ENCODE measurements at places on chromosomes 13 and 19.

DNA sequence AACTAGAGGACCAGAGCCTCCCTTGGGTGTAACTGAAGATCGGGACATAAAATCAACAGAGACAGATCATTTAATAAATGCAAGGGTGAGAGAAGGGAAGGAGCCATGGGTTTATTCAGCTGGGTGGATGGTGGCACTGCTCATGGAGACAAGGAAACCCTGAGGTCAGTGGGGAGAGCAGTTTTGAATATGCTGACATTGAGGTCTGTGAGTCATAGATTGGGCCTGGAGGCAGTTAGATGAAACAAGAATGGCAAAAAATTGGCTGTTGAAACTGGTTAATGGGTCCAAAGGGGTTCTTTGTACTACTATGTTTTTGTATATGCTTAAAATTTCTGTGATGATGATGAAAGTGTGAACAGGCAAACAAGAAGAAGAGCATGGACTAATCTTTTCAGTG lies 5.1 kb upstream of the GTF3A start:
- no peak for DNase-seq

DNA sequence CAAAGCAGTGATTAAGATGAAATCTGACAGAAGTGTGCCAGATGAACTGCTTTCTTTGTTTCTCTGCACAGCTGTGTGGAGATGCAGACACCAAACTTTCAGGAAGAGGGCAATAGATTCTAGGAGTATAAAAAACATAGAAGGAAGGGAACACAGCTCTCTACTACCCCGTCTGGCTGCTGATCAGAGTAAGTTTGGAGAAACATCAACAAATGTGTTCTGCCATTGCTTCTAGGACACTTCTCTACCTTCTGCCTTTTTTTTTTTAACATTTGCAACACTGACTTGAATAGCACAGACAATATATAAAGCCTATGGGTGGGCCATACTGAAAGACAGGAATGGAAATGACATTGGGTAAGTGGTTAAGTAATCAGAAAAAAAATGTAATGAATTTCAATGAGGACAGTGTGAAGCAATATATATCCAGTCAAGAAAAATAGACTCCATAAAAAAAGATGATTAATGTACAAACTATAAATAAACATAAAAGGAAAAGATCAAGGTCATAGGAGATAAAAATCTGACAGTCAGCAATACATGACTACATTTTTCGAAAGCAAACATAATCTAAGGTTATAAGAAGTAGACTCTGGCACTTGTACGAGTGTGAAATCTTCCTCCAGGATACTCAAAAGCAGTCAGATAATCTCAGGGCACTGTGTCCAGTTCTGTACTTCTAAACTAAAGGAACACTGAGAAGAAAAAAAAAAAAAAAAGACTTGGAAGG lies 21.4 kb downstream of the NUFIP1 start:
- DNase-seq: peak; percentile 60

- DNase-seq: no peak
These were observed 2.4 kb upstream of the CCDC9 start for GRCh38 chr19:47253970-47254369.

DNA sequence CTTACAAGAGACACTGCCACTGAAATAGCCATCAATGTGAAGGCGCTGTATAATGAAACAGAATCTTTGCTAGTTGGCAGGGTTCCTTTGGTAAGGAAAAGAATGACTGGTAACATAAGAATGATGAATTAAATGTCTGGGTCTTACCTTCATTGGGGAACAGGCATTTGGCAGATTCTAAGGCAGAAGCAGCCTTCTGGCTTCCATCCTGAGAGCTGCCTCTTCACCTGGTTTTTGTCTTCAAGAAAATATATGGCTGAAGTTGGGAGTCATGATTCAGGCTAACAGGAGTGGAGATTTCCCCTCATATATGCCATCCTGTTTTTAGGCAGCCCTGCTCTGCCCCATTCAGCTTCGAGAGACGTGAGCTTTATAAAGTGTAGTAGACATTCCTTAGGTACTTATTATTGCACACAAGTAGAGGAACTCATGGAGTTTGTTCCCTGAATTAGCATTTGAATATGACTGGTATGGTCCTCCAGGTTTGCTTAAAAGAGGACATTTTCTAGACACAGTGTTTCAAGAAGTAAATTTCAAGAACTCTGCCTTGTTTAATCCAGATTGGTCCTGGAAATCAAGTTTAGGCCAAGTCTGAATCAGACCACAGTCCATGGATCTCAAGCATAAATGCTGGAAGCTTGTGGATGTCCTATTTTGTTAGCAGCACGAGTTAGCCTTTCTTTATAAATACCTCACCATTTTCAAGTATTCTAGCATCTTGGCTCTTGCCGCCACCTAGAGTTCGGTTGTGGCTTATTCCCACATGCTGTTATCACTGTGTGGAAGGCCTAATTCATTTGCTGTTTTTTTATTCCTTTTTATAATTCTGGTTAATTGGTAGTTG lies 56.2 kb upstream of the AKAP11 start:
- DNase-seq: peak; percentile 21

GRCh38 chr13:39565036-39565949 lies 37.7 kb downstream of the LHFPL6 start:
- no peak for DNase-seq

DNA sequence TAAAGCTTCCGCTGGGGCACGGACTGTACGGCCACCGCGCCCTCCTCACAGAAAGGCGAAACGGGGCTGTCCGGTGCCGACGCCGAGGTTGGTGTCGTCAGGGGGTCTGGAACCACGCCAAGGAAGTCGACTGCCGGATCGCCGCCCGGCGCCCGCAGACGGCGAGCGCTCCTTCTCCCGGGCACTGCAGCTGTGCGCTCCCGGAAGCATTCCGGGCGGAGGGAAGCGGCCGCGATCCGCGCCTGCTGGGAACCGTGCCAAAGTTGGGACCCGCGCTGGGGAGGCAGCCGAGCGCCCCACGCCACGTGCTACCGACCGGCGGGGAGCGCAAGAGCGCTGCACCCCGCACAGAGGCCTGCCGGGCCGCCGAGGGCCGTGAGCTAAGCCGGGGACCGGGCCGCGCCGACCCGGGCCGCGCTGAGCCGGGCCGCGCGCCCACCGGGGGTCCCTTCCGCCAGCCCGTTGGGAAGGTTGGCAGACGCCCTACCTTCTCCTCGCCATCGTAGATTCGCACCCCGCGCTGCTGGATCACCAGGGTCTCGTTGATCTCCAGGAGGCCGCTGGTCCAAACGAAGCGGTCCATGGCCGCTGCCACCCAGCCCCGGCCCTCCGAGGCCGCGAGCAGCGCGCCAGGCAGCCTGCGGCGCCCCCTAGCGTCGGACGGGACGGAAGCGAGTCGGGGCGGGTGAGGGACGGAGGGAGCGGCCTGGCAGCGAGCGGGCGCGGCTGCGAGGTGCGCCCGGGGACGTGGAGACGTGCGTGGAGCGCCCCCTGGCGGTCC lies at the start of gene VPS36:
VPS36 (minus strand) TSS at position 623 of the 781 bp plus-strand sequence; CDS start at position 583, 40 bp downstream.
- peak; percentile 97 for DNase-seq

GRCh38 chr19:3359015-3359918 lies 7.1 kb upstream of the NFIC start:
- peak; percentile 62 for DNase-seq

DNA sequence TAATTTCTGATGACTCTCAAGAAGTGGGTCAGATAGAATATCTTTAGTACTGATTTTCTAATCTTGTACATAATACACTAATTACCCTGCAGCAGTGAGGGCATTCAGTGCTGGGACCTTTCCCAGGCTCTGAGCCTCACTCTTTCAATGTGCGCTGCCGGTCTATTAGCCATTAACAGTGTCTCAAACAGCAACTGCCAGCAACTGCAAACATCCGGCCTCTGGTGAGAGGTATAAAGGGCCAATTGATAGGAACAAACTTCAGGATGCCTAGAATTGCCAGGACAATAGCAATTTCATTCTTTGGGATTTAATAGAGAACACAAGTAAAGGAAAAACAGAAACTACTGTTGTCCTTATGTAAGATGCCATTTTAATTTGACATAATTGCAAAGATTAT lies 604.4 kb upstream of the SPRY2 start:
- peak; percentile 42 for DNase-seq

DNA sequence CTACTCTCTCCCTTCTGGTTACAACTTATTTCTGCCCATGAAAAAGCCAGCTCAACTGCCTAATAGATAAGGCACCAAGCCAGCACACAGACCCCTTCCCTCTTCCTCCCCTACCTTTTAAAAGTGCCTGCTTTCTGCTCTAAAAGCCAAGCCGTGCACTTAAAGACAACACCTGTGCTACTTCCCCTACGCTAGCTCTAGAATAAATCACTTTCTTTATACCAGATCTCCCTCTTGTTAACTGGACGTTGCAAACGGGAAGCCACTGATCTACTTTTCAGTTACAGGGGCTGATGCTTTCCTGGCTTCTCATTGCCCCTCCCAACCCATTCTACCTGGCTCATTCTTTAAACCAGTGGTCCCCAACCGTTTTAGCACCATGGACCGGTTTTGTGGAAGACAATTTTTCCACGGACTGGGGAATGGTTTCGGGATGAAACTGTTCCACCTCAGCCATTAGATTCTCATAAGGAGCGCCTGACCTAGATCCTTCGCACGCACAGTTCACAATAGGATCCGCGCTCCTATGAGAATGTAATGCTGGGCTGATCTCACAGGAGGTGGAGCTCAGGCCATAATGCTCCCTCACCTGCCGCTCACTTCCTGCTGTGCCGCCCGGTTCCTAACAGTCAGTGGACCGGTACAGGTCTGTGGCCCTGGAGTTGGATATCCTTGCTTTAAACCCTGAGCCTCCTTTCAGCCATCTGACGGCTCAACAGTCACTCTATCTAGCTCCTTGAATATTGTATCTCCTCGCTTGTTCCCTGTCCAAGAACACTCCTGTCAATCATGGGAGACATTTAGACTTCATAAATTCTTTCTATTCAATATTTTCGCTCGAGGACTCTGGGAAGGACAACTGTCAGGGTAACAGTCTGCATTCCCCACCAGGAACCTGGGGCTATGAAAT lies 841 bp upstream of the ZNF223 start:
- peak; percentile 84 for DNase-seq

DNA sequence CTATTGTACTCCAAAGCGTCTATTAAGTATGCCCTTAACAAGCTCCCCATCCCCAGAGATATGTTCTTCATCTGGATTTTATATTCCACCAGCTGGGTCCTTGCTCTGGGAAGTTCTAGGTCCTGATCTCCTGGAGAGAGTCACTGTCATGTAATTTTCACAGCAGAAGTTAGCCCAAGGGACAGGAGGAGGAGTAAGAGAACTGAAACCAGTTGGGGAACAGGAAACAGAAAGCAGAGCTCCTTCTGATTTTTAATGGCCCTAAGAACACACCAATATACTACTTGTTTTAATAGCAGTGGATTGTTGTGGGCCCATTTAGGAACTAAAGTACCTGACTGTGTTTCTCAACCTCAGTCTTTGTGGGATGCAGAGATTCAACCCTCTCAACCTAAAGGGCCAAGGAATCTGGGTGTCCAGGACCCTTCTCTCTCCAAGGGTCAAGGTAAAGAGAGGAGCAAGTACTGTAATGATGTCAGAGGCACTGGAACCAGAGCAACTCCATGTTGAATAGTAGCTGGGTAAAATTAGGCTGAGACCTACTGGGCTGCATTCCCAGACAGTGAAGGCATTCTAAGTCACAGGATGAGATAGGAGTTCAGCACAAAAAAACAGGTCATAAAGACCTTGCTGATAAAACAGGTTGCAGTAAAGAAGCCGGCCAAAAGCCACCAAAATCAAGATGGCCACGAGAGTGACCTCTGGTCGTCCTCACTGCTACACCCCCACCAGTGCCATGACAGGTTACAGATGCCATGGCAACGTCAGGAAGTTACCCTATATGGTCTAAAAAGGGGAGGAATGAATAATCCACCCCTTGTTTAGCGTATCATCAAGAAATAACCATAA lies 8.1 kb upstream of the FPR3 start:
- DNase-seq: no peak

DNA sequence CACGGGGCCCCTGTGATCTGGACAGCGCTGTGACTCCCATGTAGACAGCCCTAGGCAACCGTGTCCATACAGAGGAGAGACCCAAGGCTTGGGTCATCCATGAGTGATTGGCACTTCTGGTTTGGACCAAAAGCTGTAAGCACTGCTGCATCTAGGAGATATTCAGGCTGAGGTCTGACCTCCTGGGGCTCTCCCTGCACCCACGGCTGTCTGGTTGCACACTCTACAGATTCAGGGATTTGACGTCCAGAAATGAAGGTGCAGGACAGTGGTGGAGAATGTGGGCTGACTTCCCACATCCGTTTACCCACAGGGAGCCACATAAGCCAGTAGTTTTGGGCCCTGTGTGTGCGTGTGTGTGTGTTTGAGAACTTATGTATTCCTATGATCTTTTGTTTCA lies 76.2 kb upstream of the ARHGEF7 start:
- no peak for DNase-seq

DNA sequence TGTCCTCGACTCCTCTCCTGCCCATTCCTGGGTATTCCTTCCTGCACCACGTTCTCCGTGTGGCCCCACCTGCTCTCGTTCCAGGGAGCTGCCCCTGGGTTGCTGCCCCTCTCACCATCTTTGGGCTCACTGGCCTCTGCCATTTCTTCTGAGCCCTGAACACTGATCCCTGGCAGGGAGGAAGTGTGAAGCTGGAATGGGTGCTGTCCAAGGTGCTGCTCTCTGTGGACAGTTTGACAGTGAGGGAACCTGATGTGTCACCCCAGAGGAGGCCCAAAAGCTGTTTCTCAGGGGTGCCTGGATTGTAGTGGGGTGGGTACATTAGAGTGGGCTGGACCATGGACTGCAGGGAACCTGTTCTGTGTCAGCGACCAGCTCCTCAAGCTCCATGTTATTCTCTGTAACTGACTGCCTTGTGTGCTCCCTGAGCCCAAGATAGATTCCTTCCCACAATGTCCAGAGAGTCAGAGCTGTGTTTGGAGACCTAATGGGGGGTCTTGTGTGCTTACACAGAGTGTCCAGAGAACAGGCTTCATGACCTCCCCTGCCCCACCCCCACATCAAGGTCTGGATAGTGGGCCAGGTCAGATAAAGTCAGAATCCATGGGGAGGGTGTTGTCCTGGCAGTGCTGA lies 7.2 kb upstream of the CEACAM8 start:
- DNase-seq: no peak

DNA sequence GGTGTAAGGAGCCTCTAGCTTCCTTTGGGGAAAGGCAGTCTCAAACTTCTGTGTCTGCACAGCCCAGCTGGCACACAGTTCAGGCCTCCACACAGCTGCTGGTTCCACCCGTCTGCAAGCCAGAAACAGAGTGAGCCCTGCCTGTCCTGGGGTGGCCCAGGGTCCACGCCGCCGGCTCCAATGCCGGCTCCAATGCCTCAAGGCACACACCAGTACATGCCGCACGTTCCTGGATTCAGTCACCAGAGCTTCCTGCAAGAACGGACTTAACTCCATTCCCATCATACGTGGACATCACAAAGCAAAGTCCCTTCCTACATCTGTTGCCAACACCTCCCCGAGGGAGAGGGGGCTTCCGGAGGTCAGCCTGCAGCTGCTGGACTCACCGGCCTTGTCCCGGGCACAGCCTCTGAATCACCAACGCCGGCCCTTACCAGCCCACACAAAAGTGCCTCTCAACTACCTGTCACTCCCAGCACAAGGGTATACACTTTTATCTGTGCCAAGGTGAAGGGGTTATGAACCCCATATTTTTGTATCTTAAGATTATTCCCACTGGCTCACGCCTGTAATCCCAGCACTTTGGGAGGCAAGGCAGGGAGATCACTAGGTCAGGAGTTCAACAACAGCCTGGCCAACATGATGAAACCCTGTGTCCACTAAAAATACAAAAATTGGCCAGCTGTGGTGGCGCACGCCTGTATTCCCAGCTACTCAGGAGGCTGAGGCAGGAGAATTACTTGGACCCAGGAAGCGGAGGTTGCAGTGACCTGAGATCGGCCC lies 8.5 kb downstream of the SH3GL1 start:
- DNase-seq: no peak

- DNase-seq: peak; percentile 93
These were observed 18.3 kb downstream of the ARID3A start for GRCh38 chr19:944171-944567.

GRCh38 chr19:4871711-4872110 lies 4.2 kb upstream of the PLIN3 start:
- no peak for DNase-seq

GRCh38 chr19:5292822-5293611 lies 47.6 kb downstream of the PTPRS start:
- no peak for DNase-seq
